ENCODE measurements at places on chromosomes 2 and 18.
A peak's percentile ranks its signal among the peaks of the same experiment; 100 is the strongest.

GRCh38 chr2:125267683-125268082 is 1242.6 kb downstream of the CNTNAP5 start:
- no peak for DNase-seq

DNA sequence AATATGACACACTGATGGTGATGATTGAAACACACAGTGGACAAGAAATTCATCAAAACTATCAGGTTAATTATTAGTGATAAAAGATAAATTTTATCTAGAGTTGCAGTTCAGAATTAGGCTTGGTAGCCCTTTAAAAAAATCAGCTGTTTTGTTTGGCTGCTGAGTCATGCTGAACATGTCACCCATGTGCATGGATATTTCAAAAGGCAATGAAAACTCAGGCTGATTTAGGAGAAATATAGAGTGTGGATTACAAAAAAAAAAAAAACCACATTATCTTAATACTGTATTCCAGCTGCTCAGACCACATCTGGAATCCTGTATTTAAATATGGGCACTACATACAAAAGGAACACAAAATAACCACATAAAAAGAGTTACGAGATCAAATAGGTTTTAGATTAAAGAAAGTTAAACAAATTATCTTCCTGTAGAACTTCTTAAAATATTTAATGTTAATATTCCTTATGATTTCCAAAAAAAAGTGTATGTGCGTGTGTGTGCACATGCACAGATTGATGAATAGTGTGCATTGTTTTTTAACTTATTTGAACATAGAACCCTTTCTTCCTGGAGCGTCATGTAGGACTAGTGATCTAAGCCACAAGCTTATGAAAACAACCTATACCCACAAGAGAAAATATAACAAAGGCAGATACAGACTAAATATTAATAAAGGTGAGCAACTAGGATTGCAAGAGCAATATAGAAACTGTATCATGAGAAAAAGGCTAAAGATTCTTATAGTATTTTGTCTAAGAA is 186.2 kb downstream of the STK39 start:
- peak; percentile 66 for DNase-seq

- no peak for DNase-seq
These were observed 49.8 kb upstream of the GREB1L start for GRCh38 chr18:21192308-21192624.

DNA sequence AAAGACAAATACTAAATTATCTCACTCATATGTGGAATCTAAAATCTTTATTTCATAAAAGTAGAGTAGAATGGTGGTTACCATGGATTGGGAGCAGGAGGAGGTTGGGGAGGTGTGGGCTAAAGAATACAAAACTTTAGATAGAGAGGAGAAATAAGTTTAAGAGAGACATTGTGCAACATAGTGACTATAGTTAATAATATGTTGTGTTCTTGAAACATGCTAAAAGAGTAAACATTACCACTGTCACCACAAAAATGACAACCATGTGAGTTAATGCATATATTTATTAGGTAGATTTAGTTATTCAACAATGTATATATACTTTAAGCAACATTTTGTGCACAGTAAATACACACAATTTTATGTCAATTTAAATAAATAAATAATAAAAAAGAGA is 128.5 kb upstream of the COL3A1 start:
- peak; percentile 30 for DNase-seq

DNA sequence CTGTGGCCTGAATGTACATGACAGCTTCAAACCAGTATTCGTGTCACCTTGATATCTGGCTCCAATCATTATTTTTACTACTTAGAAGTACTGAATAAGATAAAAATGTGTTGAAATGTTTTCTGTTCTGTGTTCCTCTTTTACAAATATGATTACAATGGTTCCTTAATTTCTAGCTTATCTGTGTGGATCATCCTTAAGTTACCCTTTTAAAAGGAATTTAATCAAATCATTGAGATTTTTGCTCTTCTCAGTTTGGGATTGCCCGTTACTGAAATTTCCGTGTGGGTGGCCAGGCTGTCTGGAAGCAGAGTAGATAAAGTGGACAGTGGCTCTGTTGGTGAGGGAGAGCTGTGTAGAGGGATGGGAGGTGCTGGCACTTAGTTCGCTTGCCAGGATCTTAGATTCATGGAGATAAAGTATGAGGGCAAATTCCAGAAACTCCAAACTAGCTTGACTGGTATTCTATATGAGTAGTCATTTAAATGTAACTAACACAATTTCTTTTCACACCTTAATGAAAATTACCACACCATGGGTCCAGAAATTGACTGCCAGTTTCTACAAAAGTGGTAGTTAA is 27.4 kb upstream of the SAG start:
- DNase-seq = no peak

- peak; percentile 14 for DNase-seq
These were observed 105.6 kb upstream of the CD302 start for GRCh38 chr2:159903443-159904126.

GRCh38 chr2:70104231-70105111 is 17.2 kb downstream of the PCBP1 start:
- peak; percentile 77 for DNase-seq

DNA sequence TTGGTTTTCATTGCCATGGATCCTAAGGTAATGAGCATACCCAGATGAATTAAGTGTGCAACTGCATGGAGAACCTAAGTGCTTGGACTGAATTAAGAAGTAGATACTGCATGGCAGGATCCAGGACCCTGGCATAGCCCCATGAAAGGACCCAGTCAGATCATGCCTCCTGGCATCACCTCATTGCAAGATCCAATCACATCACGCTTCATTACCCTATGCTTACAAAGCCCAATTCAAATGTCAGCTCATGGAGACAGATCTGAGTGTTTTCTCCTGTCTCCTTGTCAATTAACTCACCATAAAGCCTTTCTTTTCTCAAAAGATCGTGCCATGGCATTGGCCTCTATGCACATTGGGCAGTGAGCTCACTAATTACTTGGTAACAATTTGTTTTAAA is 519.8 kb upstream of the ZNF804A start:
- DNase-seq = no peak

- DNase-seq = peak; percentile 83
These were observed 106.4 kb upstream of the NCKAP5 start for GRCh38 chr2:133674433-133675331.

DNA sequence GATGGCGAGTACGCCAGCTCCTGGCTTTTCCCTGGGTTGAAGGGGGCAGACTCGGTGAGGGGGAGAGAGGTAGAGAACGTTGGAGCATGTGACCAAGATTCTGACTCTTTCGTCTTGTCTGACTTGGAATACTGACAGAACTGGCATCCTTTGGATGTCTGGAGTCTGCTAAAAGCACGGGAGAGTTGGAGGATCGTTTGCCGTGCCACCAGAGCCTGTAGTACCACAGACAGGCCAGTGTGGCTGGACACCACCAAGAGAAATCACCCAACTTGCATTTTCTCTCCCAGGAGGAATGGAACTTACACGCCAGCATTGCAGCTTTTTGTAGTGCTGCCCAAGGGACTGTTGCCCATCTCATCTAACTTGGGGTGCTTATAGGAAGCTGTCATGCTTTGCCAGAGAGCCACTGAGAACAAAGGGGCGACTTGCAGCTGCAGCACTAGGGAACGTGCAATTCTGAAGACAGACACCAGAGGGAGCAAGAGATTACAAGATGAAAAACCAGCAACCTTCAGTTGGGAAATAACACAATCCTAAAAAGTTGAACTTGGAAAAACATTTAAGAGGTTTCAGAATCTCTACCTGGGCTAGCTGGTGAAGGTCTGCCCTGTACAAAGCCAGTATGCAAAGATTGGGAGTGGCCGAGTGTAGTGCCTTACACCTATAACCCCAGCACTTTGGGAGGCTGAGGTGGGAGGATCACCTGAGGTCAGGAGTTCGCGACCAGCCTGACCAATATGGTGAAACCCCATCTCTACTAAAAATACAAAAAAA is 24.1 kb downstream of the PSMG2 start:
- peak; percentile 86 for DNase-seq

- no peak for DNase-seq
These were observed 43.6 kb downstream of the ADD2 start for GRCh38 chr2:70724366-70724765.

DNA sequence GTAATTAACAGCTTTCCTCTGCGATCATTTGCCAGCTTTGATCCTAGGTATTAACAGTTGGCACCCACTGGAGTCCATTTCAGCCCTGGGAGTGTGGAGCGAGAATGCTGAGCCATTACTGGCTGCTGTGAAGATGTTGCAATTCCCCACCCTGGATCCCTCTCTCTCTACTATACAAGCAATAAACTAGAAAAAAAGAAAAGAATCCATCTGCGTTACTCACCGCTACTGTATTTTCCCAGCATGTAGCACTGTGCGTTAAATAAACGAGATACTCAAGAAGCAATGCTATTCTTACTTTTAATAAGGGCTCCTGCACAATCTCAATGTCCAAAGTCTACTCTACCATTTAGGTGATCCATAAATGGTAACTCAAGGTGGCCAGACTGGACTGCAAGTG is 8.5 kb downstream of the RTTN start:
- no peak for DNase-seq

DNA sequence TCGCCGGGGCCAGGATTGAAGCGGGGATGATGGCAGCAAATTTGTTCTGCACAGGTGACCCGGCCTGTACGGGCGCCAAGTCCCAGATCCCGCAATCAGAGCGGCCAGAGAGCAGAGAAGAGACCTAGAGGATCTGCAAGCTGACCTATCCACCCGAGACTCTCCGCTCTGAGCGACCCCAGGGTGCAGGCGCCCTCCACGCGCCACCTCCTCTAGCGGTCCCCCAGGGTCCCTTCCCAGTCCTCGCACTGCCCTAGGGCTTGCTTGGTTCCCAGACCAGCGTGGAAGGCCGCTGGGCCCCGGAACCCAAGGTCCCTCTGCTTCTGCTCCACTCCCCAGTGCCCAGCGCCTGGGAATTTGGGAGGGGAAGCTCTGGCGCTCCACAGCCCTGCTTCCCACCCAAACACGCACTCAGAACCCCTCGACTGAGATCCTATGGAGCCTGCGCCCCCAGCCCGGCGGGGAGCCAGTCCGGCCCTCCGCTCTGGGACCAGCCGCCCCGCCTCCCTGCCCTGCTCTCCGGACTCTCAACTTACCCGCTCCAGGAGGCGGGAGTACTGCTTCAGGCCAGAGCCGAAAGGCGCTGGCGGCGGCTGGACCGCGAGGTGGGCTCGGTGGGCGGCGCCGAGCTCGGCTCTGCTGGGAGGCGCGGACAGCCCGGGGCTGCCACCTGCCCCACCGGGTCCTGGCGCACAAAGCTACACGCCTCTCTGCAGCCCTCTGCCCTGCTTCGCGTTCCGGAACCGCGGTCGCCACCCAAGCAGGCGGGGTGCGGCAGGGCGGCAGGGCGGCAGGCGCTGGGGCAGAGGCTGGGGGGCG is 3.0 kb upstream of the SIX3 start:
- no peak for DNase-seq

Data from fibroblast of pulmonary artery (primary cell).